T-helper 17 cell (primary cell): ENCODE measurements at places on chromosomes 6 and 20. TPM values are rescaled to one million over a fixed set of nuclear protein-coding genes. Genes with fewer than 3 reads are reported as not detected.

DNA sequence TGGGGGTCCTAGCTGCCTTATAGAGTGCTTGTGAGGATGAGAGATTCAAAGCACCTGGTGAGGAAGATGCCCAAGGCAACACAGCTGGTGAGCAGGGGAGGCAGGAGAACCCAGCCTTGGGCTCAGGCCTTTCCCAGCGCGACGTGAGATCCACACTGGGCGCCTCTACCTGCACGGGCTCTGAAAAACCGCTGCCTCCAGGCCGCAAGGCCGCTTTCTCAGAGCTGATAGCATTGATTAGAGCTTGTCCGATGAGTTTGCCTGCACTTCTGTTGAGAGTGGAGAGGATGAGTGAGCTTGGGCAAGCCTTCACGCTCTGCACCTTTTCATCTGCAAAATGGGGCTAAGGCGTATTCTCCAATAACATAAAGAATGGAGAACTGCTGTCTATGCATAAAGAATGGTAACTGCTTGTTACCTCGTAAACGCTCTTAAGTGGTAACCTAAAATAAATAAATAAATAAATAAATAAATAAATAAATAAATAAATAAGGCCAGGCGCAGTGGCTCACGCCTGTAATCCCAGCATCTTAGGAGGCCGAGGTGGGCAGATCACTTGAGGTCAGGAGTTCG, 916 bp downstream of the PABPC1L start:
- peak overlapping the region; percentile 84 for H3K4me3 ChIP-seq
- H3K4me1 ChIP-seq, result peaks cover 23% of the 10 kb centered on the region
- DNase-seq, result no peak
- H3K27me3 ChIP-seq, result no peaks in the 10 kb centered on the region
- H3K36me3 ChIP-seq, result peaks cover 2% of the 10 kb centered on the region

GRCh38 chr20:6828794-6829423, 61.4 kb downstream of the BMP2 start:
- DNase-seq, result no peak
- H3K4me1 ChIP-seq, result peaks cover 2% of the 10 kb centered on the region
- no peaks in the 10 kb centered on the region for H3K36me3 ChIP-seq
- no peaks in the 10 kb centered on the region for H3K27me3 ChIP-seq
- H3K27ac ChIP-seq, result no peak overlapping the region
- H3K4me3 ChIP-seq, result no peak overlapping the region

DNA sequence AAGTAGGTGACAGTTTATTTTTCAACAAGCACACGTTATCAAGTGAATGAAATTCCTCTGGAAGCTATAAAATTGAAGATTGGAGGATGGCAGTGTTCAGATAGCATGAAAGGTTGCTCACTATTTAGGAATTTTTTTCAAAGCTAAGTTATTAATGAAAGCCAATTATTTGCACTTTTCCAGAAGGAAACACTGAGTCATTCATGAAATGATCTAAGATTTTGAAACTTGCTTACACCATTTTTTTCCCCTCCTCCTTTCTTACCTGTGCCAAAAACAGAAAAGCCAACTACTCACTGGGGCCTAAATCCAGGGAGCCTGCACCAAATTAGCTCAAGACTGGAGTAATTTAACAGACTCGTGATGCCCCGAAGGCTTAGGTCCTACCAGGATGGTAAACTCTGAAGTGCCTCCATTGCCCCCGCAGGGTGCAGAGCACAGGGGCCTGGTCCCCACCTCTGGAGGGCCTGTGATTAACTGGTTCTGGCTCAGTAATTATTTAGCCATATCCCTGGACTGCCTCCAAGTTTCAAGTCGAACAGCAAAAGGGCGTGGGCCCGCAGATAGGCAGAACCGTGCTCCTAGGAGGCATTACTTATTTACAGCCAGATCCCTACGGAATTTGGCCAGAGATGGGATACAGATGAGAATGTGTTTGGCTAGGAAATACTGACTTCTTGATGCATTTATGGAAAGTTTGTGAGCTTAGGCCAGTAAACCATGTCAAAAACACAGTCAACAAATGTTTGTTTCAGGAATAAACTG, 28.0 kb upstream of the ZNF217 start:
- DNase-seq, result no peak
- H3K4me3 ChIP-seq, result peak overlapping the region; percentile 81
- peaks cover 21% of the 10 kb centered on the region for H3K4me1 ChIP-seq
- H3K27ac ChIP-seq, result peak overlapping the region; percentile 95
- no peaks in the 10 kb centered on the region for H3K36me3 ChIP-seq

- no peaks in the 10 kb centered on the region for H3K27me3 ChIP-seq
- H3K36me3 ChIP-seq, result no peaks in the 10 kb centered on the region
- H3K4me3 ChIP-seq, result no peak overlapping the region
- no peak overlapping the region for H3K27ac ChIP-seq
Observed at GRCh38 chr6:74050921-74051320, 354.9 kb downstream of the CD109 start.

- no peaks in the 10 kb centered on the region for H3K4me1 ChIP-seq
- peaks cover 3% of the 10 kb centered on the region for H3K36me3 ChIP-seq
- no peak overlapping the region for H3K4me3 ChIP-seq
- no peak overlapping the region for H3K27ac ChIP-seq
- DNase-seq, result no peak
- peaks cover 65% of the 10 kb centered on the region for H3K27me3 ChIP-seq
Observed at GRCh38 chr20:23042270-23042669, 7.2 kb downstream of the SSTR4 start.

DNA sequence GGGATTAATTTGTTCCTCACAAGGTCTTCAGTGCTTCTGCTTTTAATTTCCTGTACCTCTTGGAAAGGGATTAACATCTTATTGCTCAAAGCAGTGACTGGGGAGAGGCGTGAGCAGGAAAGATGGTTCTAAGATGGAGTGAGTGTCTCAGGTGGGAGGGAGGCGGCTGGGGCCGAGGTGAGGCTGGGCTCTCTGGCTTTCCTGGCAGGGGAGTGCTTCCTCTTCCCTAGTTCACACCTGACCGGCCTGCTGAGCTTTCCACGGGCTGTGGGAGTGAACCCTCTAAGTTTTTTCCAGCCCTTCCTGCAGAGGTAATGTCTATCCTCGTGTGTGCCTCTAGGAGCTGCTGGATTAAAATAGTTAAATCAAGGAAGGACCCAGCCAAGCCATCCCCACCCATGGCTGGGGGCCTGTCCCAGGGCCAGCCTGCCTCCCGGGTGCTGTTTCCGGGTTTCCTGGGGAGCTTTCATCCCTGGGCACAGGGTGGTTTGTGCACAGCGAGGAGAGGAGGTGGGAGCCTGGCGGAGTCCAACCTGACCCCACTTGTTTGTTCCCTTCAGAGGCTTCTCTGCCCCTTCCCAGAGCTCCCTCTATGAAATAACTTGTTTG, 179.1 kb downstream of the TFAP2C start:
- no peak overlapping the region for H3K4me3 ChIP-seq
- DNase-seq, result no peak
- H3K27ac ChIP-seq, result no peak overlapping the region

DNA sequence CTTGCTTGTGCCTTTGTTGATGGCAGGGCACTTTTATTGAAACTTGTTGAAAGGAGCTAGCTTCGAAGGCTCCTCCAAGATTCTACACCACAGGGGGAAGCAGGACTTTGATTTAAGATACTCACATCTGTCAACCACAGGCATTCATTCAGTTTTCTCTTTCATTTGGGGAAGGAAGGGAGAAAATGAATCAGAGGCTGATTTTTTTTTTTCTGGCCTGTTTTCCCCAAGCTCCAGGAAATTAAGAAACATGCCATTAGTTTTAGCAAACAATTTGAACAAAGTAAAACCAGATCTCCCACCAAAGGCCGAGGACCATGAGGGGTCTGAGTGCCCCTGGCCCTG, 8.7 kb upstream of the APCDD1L start:
- no peak overlapping the region for H3K27ac ChIP-seq
- H3K36me3 ChIP-seq, result no peaks in the 10 kb centered on the region
- H3K4me1 ChIP-seq, result no peaks in the 10 kb centered on the region
- no peak for DNase-seq
- H3K4me3 ChIP-seq, result no peak overlapping the region

- peaks cover 12% of the 10 kb centered on the region for H3K36me3 ChIP-seq
- peak overlapping the region; percentile 100 for H3K27ac ChIP-seq
- peaks cover 27% of the 10 kb centered on the region for H3K4me1 ChIP-seq
- peak; percentile 71 for DNase-seq
Observed at GRCh38 chr6:37483917-37484785, 15.5 kb downstream of the CCDC167 start.

GRCh38 chr6:159941286-159942113, 27.4 kb upstream of the IGF2R start:
- peak overlapping the region; percentile 13 for H3K4me3 ChIP-seq
- H3K36me3 ChIP-seq, result peaks cover 5% of the 10 kb centered on the region
- peaks cover 11% of the 10 kb centered on the region for H3K4me1 ChIP-seq
- peaks cover 15% of the 10 kb centered on the region for H3K27me3 ChIP-seq

GRCh38 chr6:64504503-64504902, 868.9 kb downstream of the PHF3 start:
- no peaks in the 10 kb centered on the region for H3K27me3 ChIP-seq
- H3K36me3 ChIP-seq, result no peaks in the 10 kb centered on the region
- H3K27ac ChIP-seq, result no peak overlapping the region
- H3K4me3 ChIP-seq, result no peak overlapping the region
- no peaks in the 10 kb centered on the region for H3K4me1 ChIP-seq
- no peak for DNase-seq

GRCh38 chr6:113649276-113649675, 207.9 kb upstream of the MARCKS start:
- H3K4me3 ChIP-seq, result no peak overlapping the region
- no peaks in the 10 kb centered on the region for H3K4me1 ChIP-seq
- H3K36me3 ChIP-seq, result no peaks in the 10 kb centered on the region
- peaks cover 32% of the 10 kb centered on the region for H3K27me3 ChIP-seq

DNA sequence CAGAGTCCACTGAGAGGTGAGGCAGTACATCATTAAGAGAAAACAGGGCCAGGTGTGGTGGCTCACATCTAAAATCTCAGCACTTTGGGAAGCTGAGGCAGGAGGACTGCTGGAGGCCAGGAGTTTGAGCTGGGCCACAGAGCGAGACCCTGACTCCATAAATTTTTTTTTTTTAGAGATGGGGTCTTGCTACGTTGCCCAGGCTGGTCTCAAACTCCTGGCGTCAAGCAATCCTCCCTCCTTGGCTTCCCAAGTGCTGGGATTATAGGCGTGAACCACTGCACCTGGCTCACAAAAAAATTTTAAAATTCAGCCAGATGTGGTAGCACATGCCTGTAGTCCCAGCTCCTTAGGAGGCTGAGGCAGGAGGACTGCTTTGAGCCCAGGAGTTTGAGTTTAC, 17.3 kb downstream of the PPIL1 start:
- H3K4me3 ChIP-seq, result no peak overlapping the region
- H3K27ac ChIP-seq, result no peak overlapping the region
- H3K27me3 ChIP-seq, result no peaks in the 10 kb centered on the region
- no peak for DNase-seq
- peaks cover 11% of the 10 kb centered on the region for H3K36me3 ChIP-seq

DNA sequence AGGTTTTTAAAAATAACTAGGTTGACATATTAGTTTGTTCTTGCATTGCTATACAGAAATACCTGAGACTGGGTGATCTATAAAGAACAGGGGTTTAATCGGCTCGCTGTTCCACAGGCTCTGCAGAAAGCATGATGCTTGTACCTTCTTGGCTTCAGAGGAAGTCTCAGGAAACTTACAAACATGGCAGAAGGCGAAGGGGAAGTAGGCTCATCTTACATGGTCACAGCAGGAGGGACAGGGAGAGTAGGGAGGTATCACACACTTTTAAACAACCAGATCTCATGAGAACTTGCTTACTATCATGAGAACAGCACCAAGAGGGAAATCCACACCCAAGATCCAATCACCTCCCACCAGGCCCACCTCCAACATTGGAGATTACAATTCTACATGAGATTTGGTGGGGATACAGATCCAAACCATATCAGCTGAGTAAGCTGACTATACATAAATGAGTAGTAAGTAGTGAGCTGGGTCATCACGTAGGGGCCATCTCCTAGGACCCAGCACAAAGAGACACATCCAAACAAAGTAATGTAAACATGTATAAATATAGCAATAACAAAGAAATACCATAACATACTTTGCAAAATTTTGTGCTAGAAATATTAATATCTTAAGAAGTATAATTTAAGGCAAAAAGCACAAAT, 31.4 kb upstream of the SIRPG start:
- DNase-seq, result no peak
- no peak overlapping the region for H3K4me3 ChIP-seq
- H3K27me3 ChIP-seq, result no peaks in the 10 kb centered on the region
- H3K36me3 ChIP-seq, result peaks cover 2% of the 10 kb centered on the region
- no peak overlapping the region for H3K27ac ChIP-seq

DNA sequence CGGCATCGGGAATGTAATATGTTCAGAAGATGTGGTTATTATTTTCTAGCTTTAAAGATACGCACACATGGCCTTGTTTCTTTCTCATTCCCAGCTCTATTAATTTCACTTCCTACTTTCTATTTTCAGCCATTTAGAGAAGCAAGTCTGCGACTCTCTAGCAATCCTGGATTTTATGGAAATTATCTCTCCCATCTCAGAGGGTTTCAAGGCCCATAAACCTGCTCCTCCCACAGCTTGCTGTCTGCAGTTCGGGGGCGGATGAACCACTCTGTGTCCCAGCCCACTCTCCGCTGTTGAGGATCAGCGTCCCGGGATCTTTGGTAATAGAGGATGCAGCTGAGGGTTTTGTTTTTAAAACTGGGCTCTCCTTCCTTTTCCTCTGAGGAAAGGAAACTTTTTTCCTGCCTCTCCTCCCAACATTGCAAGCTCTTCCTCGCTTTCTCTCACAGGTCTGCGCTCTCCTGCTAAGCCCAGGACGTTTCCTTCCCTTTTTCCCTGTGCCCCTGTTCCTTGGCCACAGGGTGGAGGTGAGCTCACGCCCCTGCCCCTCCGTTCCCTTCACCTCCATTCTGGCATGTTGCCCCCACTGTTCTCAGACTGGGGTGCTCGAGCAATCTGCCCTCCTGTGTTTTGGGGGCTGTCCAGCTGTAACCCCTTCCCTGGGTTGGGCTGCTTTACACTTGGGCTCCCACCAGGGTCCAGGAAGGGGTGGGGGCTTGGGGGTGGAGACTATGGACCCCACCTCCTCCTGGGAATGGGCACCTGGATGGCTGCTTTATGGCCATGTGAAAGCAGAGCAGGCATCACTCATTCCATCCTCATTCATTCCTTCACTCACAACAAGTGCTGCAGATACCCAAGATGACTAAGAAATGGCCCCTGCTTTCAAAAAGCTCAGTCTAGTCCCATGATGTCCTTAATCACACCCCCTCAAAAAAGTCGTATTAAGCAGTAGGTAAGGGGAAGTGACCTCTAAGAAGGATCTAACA, 54.9 kb downstream of the ZBTB9 start:
- H3K27ac ChIP-seq, result peak overlapping the region; percentile 32
- H3K36me3 ChIP-seq, result no peaks in the 10 kb centered on the region
- no peak overlapping the region for H3K4me3 ChIP-seq
- H3K27me3 ChIP-seq, result peaks cover 25% of the 10 kb centered on the region
- H3K4me1 ChIP-seq, result peaks cover 15% of the 10 kb centered on the region

DNA sequence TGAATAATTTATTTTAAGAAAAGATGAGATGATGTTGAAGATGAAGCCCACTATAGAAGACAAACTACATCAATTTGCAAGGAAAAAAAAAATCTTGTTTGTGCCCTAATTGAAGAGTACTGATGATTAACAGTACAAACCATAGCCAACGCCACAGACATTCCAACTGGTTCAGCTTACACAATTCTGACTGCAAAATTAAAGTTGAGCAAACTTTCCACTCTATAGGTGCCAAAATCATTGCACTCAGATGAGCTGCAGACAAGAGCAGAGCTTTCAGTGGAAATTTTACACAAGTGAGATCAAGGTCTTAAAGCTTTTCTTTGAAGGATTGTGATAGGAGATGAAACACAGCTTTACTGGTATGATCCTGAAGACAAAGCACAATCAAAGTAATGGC, 85.3 kb downstream of the OGFRL1 start:
- H3K36me3 ChIP-seq, result no peaks in the 10 kb centered on the region
- H3K4me3 ChIP-seq, result no peak overlapping the region
- H3K4me1 ChIP-seq, result no peaks in the 10 kb centered on the region
- H3K27me3 ChIP-seq, result peaks cover 29% of the 10 kb centered on the region
- no peak overlapping the region for H3K27ac ChIP-seq

COL19A1 gene
- not detected for total RNA-seq

EYS gene
- total RNA-seq, result not detected

SLC13A3 gene
- total RNA-seq, result 0.10 TPM

KCNK17 gene
- total RNA-seq, result not detected

LY6G6F gene
- total RNA-seq, result 1.6 TPM
